ACHN (cell line): ENCODE measurements at places on chromosomes 2 and 18.

GRCh38 chr2:239746559-239747246 is 278.4 kb downstream of the NDUFA10 start:
- no peak for DNase-seq

GRCh38 chr18:5142859-5143258 is 54.2 kb downstream of the AKAIN1 start:
- DNase-seq: no peak

- DNase-seq: no peak
Observed at GRCh38 chr2:128717758-128718710, 399.4 kb upstream of the HS6ST1 start.

- peak; percentile 17 for DNase-seq
Observed at GRCh38 chr2:40690036-40690435, 238.1 kb upstream of the SLC8A1 start.

GRCh38 chr2:136129601-136130000 is 11.7 kb upstream of the CXCR4 start:
- DNase-seq: no peak

DNA sequence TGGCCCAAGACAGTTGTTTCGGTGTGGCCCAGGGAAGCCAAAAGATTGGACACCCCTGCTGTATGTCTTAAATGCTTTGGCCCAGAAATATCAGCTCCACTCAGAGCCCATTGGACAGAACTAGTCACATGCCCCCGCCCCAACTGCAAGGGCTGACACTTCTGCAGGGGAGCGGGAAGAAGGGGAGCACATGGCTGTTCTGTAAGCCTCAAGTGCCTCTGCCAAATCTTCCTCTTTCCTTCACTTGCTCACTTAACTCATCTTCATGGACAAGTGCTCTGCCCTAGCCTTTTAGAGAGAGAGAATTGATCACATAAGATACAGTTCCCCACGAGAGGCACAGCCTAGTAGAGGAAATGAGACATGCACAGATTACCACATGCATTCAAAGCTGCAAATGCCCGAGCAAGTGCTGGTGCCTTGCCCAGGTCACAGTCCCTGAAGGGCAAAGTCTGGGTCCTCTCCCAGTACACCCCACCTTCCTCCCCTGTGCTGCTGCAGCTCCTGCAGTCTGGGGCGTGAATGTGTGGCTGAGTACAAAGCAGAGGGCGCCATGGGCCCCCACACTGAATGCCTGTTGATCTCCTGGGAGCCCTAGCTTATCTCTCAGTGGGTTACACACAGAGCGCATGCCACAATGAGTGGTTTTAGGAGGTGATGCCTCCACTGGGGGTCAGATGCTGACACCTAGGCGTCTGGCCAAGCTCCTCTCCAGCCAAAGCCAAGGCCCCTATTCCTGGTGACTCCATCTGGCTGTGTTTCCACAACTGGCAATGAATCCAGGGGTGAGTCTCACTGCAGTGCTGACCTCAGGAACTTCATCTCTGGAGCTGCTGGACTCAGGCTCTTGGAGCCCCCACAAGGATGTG is 135.3 kb downstream of the CTIF start:
- DNase-seq: no peak

DNA sequence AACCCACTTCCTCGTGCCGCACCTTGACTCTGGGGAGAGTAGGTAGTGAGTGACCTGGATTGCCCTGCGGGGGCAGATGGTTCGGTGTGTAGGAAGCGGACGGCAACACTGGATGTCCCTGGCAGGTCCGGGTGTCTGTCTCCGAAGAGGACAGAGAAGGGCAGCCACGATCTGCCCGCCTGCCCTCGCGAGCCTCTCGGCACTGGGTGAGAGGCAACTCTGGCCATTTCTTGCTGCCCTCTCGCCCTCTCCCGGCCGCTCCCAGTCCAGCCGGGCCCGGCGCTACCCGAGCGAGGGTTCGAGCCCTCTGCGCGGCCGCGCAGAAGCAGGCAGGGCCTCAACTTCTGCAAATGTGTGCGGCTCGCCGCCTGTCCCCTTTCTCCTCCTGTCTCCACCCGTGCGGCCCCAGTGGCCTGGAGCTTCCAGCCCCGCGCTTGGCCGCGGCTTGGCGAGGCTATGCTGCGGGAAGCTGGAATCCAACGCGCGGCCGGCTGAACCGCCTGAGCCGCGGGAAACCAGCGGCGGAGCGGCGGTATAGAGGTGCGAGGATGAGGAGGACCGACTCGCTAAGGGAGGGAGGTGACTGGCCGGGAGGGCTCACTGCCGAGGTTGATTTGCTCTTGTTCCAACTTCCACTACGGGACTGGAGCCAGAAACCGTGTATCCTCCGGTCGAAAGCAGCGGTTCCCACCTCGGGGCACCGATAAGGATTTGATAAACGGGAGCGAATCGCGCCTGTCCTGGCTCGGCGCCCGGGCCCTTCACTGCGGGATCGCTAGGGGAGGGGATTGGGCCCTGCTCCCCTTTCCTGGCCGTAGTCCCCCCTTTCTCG is 1.5 kb downstream of the EPAS1 start:
- DNase-seq: peak; percentile 64

DNA sequence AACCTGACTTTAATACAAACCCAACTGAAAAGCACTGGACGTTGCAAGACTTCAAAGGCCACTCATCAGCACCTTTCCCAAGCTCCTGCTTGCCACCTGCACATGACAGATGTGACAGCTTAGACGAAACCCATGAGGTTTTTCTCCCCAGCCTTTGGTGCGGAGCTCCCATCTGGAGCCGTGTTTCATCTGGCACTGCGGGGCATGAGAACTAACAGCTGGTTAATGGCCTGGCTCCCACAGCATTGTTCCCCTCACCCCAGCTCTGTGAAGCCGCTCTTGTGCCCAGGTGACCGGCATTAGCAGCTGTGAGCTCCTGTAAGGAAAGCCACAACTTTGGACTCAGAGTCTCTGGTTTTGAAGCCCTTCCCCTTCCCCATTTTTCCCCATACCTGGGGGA is 50.9 kb downstream of the GALR1 start:
- DNase-seq: no peak

- no peak for DNase-seq
Observed at GRCh38 chr2:60679036-60679780, 76.9 kb upstream of the PAPOLG start.

- DNase-seq: no peak
Observed at GRCh38 chr2:202592566-202592965, 42.2 kb upstream of the FAM117B start.

DNA sequence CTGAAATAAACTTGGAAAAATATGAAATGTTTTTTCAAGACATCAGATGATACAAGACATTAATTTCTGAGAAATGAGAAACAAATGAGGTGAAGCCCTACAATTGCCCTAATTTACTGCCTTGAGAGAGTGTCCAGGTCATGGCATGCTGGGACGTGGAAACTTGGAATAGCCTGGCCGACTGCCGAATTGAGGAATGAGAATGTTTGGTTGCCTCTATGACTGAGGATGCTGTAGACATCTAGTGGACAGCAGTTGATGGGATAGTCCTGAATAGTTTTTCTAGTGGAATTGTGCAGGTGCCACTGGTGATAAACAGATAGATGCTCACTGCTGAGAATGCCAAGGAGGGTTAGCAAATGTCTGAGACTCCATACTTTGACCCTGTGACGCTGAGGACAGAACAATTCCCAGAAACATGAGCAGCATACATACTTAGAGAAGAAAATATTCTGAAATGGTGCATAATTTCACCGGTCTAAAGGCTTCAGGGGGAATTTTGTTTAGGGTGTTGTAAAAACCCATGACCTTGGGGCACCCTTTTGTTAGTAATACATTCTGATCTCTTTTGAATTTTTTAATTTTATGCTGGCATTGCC is 56.5 kb upstream of the CWC22 start:
- no peak for DNase-seq

- no peak for DNase-seq
Observed at GRCh38 chr2:141889788-141890187, 241.0 kb downstream of the LRP1B start.

DNA sequence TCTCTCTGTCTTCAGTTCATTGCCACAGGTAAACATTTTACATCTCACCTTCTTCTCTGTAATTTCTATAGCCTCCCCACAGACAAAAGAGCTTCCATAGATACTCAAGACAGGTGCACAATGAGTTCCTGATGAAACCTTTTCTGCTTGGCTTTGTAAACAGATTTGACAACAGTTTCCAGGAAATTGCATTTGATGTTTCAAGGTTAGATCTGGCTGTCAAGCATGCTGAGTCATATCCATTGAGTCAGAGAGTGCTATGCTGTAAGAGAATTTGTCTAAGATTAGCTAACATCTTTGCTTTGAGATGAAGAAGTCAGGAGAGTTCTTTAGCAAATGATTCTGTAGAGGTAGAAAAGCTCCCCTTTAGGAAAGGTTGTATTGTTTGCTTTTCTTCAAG is 40.6 kb upstream of the MAP2 start:
- DNase-seq: peak; percentile 83

GRCh38 chr18:35780937-35781336 is 191.5 kb upstream of the RMP24 start:
- DNase-seq: no peak

- no peak for DNase-seq
Observed at GRCh38 chr2:18795906-18796305, 206.5 kb upstream of the NT5C1B start.

DNA sequence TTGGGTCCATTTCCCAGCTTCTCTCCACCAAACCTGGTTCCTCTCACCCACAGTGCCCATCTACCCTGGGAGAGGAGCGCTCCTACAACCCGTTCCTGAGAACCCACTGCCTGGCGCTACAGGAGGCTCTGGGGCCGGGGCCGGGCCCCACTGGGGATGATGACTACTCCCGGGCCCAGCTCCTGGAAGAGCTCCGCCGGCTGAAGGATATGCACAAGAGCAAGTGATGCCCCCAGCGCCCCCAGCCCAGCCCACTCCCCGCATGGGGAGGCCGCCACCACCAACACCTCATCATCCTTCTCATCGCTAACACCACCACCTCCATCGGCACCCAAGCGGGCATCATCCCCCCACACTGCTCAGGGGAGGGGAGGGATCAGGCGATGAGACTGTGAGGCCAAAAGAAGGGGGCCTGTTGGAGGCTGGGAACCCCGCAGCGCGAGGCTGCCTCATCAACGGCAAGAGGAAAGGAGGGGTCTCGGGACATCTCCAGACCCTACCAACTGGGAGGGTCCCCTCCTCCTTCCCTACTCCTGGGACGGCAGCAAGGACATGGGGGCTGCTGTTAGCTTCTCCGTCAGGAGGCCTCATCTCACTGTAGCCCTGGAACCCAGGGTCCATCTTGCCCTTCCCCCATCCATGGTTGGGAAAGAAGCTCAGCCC is 11.8 kb upstream of the CATIP start:
- no peak for DNase-seq

DNA sequence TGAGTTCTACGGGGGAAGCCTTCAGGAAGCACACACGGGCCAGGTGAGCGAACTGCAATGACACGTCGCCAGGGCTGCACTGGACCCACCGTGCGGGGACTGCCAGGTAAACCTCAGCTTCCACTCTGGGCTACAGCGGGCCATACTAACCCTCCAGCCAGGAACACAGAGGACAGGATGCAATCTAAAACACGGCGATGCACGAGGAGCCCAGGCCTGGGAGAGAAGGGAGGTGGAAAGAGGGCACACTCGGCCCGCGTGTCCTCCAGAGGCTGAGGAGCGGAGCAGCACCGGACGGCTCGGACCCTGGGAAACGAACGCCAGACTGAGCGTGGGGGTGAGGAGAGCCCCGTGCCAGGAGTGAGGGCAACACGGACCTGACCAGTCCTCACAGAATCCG is 69.3 kb downstream of the HDAC4 start:
- DNase-seq: no peak

- DNase-seq: no peak
Observed at GRCh38 chr2:181741756-181742155, 61.4 kb upstream of the NEUROD1 start.

- no peak for DNase-seq
Observed at GRCh38 chr18:70046796-70047195, 99.1 kb upstream of the CD226 start.

DNA sequence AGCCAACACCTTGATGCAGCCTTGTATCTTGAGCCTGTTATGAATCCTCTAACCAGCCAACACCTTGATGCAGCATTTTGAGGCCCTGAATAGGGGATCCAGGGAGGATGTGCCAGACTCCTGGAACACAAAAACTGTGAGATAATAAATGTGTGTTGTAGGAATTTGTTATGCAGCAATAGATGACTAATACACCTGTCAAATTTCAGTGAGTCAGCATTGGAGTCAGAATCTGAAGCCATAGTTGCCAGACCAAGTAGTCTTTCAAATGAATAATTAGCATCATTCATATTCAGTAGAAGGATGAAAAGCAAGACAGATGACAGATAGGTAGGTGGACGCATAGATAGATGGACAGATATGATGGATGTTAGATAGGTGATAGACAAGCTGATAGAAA is 942.5 kb upstream of the SLC39A10 start:
- DNase-seq: no peak

DNA sequence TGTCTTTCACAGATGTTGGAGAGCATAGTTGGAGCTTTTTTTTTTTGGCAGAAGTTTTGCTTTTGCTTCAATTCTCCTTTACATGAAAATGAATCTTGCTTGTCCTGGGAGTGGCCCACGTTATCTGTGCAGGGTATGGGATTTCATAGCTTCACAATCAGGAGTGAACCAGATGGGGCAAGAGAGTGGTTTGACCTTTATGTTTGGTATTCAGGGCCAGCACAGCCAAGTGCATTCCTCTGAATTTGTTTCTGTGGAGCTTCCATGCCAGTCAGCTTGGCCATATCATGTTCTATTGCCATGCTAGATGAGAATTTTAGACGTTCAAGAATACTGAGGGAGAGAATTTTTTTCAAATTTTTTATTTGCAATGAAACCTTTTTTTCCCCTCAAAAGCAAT is 116.6 kb downstream of the PRPF40A start:
- DNase-seq: no peak

DNA sequence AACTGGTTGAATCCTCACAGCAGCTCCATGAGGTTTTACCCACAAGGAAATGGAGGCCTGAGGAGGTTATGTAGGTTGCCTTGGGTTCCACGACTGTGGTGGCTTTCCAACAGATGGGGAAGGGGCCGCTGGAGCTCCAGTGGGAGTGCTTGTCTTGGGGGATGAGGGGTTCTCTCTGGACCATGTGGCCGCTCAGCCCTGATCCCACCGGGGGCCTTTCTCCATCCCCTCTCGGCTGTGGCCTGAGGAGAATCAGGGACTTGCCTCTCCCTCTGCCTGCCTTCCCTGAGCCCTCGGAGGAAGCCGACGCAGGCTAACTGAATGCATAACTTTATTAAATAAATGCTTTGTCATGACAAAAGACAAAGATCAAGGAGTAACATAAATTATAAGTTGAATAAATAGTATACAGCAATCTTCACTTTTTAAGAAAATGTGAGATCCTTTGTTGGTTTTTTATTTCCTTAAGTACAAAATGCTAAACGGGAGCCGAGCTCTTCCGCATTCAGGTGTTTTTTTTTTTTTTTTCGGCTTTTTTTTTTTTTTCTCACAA is 23.5 kb downstream of the IGFBP5 start:
- DNase-seq: no peak

DNA sequence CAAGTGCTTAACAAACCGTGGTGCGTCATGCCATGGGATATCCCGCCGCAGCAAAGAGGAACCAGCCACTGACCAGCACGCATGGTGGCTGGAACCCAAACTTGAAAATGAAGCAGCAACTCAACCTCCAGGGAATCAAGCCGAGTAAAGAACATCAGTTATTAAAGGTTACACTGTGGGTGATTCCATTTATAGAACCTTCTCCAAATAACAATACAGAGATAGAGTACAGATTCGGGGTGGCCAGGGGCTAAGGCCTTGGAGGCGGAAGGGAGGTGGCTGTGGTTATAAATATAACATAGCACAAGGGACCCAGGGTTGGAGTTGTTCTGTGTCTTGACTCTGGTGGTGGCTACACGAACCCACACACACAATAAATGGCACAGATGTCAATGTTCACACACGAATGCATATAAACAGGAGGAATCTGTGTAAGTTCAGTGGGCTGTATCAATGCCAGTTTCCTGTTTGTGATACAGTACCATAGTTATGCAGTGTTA is 123.1 kb downstream of the EIPR1 start:
- DNase-seq: peak; percentile 55

- DNase-seq: peak; percentile 66
Observed at GRCh38 chr18:39701839-39702238, 2136.2 kb upstream of the CELF4 start.
